Stimulated activated CD4-positive, alpha-beta T cell treated with anti-CD3 and anti-CD28 coated beads, Interleukin-4, amount 100 ng/mL, for 4 hours (primary cell): ENCODE measurements at places on chromosomes 2 and 18.

- no peak for DNase-seq
Observed at GRCh38 chr2:173983391-173983871, 18.3 kb upstream of the SP3 start.

- DNase-seq, result no peak
Observed at GRCh38 chr2:62724106-62724505, 18.6 kb downstream of the EHBP1 start.

GRCh38 chr18:56197241-56197859 is 441.0 kb downstream of the TXNL1 start:
- no peak for DNase-seq

DNA sequence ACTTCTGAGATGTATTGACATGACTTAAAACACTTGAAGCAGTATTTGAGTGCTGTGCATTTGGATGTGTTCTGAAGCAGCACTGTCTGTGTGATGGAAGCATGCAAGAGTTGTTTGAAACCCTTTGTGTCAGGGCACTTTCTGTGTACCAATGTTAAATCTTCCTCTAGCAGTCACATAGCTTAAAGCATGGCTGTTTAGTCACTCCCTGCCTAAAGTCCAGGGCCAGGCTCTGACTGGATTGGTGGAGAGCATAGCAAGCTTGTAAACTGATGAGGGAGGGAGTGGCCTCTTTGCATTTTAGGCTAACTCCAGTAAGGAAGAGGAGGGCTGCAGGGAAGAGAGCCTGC is 73.5 kb downstream of the MYO1B start:
- DNase-seq, result no peak

- no peak for DNase-seq
Observed at GRCh38 chr2:127410871-127411652, 7.2 kb upstream of the PROC start.

DNA sequence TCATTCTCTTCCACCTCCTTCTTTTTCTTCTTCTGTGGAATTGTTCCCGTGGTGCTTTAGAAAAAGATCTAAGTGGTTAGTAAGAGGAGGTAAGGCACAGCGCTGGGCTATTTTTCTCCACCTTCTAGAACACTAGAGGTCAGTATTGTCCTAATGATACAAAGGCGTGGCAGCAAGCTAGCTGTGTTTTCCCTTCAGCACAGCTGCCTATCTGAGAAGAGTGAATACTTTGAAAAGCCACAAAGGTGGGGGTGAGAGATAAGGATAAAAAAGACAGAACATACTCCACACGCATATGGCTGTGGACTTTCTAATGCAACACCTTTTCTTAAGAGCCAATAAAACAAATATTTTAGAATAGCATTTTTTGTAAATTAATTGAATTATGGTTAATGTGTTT is 2.1 kb downstream of the CNTNAP5 start:
- DNase-seq, result no peak

- no peak for DNase-seq
Observed at GRCh38 chr18:10330428-10330827, 124.0 kb upstream of the APCDD1 start.

- DNase-seq, result no peak
Observed at GRCh38 chr2:2572393-2573204, 241.5 kb upstream of the MYT1L start.

GRCh38 chr2:64514008-64514407 is 10.1 kb upstream of the AFTPH start:
- DNase-seq, result no peak

GRCh38 chr2:157444641-157445040 is 752 bp upstream of the CYTIP start:
- no peak for DNase-seq

DNA sequence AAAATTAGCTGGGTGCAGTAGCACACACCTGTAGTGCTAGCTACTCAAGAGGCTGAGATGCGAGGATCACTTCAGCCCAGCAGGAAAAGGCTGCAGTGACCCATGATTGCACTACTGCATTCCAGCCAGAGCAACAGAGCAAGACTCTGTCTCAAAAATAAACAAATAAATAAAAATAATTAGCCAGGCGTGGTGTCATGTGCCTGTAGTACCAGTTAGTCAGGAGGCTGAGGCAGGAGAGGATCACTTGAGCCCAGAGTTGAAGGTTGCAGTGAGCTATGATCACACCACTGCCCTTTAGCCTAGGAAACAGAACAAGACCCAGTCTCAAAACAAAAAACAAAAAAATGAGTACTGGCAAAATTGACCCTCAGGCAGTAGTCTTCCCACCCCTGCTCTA is 61.9 kb upstream of the PPP1CB start:
- DNase-seq, result no peak

- no peak for DNase-seq
Observed at GRCh38 chr2:107785756-107786155, 40.9 kb upstream of the RGPD4 start.

GRCh38 chr2:25215232-25215631 is 46.9 kb upstream of the POMC start:
- no peak for DNase-seq

DNA sequence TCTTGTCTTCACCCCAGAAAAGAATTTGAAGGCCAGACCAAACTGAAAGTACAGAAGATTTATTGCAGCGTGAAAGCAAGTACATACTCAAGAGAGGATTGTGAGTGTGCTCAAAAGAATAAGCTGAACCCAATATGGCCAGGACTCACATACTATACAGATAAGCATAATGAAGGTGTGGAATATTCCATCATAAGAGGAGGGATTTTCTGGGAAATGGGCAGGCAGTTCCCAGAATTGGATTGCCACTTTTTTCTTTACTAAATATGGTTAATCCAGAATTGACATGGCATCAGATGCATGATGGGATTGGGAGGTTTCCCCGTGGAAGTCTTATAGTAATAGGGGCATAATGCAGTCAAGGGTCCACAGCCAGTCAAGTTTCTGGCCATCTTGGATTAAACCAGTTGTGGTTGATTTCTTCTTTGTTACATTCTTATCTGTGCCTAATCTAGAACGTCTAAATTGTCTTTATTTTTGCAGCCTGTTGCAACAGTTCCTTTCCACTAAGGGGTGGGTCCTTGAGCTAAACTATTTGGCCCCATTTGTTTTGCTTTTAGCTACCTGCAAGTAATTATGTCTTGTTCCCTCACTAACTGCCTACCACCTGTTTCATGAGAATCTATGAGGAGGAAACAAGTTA is 9.0 kb downstream of the SP140L start:
- no peak for DNase-seq

DNA sequence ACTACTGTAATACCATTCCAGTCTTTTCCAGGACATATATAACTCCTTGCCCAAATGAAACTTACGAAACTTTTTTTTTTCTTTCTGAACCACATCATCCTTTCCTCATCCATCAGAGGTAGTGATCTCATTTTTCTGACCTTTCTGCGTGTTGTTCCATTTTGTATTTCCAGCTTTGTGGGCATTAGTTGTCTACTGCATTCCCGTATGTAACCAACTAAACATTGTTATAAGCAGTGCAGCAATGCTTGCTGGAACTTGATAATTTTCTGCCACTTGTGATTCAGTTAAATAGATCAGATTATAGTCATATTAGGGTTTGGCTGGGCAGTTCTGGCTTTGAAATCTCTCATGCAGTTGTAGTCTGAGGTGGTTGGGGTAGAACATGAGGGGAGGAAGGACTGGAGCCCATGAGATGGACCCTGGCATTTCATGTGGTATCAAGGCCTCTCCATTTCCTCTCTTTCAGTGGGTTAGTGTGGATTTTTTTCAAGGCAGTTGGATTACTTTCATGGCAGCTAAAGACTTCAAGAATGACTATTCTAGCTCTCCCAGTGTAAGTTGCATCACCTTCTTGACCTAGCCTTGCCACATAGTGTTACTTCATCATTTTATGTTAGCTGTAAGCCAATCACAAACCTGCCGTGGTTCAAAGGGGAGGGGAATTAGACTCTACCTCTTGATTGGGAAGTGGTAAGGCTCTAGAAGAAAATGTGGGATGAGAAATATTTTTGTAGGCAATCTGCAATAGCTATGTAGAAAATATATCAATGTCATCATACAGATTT is 80.5 kb downstream of the EHBP1 start:
- no peak for DNase-seq

DNA sequence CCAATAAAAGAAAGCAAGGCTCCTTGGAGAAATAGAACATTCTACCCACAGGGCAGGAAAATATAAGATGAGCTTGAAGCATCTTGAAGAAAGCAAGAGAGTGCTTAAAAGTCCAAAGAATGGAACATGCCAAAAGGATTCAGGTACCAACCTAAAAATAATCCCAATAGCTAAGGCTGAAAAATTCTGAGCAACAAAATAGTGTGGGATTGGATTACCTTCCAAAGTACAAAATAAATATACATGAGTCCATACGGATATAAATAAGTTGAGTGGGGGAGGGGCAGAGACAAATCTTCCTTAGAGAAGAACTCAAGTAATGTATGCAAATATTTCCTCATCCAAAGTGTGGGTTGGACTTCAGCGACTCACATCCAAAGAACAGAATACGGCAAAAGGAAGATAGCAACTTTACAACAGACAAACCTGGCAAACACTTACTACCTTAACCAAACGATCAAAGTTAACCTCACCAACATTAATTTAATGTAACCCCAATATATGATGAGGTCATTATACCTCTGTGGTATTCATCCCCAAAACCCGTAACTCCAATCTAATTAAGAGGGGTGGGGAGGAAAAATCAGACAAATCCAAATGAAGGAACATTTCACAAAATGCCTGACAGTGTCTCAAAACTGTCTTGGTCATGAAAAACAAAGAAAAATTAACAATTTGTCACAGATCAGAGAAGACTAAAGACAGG is 26.9 kb downstream of the MEMO1 start:
- no peak for DNase-seq
